ENCODE measurements at places on chromosomes 16 and 17.

- no peak for DNase-seq
Observed at GRCh38 chr16:47643323-47644000, 182.3 kb downstream of the PHKB start.

- peak; percentile 74 for DNase-seq
Observed at GRCh38 chr17:50200457-50201275, 765 bp downstream of the COL1A1 start.

DNA sequence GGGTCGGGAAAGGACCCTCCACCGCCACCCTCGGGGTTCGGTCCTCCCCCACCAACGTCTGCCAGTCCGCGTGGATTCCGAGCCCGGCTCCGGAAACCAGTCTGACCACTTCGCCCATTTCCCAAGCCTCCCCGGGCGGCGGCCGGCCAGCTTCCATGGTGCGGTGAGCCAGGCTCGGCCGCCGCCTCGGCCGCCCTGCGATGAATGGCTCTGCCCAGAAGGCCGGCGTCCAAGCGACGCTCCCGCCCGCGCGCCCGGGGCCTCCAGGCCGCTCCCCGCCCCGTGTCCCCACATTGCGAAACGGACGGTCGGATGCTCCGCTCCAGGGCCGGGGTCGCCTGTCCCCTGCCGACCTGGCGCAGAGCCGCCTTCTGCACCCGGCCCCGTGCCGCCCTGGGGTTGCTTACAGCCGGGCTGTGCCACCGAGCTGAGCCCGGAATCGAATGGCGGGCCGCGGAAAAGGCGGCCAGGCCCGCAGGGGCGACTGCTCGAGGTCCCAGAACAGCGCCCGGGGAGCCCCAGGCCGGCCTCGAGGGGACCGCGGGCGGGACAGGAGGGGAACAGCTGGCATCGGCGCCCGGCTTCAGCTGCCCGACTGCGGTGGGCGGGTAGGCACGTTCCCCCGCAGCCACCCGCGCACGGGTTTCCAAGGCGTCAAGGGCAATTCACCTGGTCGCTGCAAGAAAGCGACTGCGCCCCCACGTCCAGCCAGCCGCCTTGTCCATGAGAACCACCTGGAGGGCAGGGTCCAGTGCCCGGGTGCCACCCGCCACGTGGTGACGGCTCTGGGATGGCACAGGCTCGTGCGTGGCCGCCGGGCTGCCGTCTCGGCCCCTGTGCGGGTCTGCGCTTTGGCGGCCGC, 18.3 kb upstream of the CBX8 start:
- DNase-seq = no peak

- no peak for DNase-seq
Observed at GRCh38 chr17:37481001-37481665, 8.6 kb upstream of the DUSP14 start.

- DNase-seq = no peak
Observed at GRCh38 chr16:48109475-48109874, 46.3 kb downstream of the ABCC12 start.

Measured in NCI-H2171 (cell line).